ENCODE measurements at places on chromosomes 1 and 21.

DNA sequence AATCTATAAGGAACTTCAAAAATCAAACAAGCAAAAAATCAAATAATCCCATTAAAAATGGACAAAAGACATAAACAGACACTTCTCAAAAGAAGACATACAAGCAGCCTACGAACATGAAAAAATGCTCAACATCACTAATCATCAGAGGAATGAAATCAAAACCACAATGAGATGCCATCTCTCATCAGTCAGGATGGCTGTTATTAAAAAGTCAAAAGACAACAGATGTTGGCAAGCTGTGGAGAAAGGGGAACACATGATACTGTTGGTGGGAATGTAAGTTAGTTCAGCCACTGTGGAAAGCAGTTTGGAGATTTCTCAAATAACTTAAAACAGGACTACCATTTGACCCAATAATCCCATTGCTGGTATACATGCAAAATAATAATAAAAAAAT is 226.4 kb downstream of the S1PR1 start:
- no peak for DNase-seq

DNA sequence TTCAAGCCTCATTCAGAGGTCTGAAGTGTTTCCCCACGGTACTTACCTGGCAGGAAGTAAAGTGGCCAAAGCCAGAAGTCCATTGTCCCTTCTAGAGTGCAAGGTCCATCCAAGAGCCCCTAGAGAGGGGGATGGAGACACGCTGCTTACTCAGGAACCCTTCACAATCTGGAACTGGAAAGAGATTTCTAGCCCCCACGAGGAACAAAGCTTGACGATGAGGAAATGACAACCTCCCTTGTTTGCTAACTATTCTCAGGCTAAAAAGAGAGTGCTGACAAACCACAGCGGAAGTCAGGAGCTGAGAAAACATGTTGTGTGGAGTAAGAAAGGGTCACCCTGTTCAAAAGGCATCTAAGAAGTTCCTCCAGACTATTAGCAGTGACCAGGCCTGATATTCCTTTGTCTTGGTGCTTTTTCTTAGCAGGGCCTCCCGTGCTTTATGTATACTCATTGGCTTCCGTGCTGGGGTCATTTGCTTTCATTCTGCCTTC is at the start of gene FCMR:
Gene FCMR (minus strand): TSS at position 170 of the 494 bp plus-strand sequence. CDS start 87 bp downstream, at position 83.
- no peak for DNase-seq

- no peak for DNase-seq
Observed at GRCh38 chr1:182996816-182997215, 26.4 kb upstream of the LAMC1 start.

- DNase-seq = no peak
Observed at GRCh38 chr1:219666242-219666641, 53.3 kb upstream of the ZC3H11B start.

GRCh38 chr21:31878831-31879230 is 6.0 kb downstream of the HUNK start:
- no peak for DNase-seq

GRCh38 chr1:13820055-13820454 is 120.1 kb downstream of the PRDM2 start:
- no peak for DNase-seq

DNA sequence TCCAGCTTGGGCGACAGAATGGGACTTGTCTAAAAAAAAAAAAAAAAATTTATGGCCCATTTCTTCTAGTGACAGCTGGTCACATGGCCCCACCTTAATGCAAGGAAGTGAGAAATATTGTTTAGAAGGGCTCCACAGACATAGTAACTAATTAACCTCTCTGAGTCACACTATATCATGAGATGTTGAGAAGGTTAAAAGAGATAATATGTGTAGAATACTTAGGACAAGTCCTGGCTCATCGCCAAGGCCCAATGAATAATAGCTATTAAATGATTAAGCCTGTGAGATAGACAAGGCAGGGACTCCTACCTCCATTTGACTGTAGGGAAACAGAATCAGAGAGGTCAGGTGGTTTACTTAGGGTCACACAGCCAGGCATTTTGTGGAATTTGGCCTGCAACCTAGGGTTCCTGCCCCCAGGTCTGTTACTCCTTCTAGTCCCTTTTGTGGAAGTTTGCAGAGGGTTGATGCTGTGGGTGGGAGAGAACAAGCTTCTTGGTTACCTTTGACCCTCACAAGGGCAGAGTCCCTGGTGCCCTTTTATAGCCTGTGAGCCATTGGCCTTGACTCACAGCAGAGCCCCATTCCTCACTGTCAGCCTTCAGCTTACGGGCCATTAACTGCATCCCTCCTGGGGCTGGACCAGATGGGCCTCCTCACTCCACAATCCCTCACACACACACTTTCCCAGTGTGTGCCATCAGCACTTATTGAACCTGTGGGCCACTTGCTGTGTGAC is 48.5 kb downstream of the OPRD1 start:
- DNase-seq = no peak

GRCh38 chr1:31196685-31197084 is 43.0 kb downstream of the NKAIN1 start:
- no peak for DNase-seq

DNA sequence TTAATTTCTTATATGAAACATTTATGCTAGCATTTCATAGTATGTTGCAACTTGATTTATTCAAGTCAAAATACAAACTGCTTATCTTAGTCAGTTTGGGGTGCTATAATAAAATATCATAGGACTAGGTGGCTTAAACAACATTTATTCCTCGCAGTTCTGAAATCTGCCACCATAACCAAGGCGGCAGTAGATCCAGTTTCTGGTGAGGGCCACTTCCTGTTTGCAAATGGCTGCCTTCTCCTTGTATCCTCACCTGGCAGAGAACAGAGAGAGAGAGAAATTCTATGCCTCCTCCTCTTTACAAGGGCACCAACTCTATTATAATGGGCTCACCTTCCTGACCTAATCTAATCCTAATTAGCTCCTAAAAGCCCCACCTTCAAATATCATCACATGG is 76.1 kb upstream of the RGS2 start:
- no peak for DNase-seq

DNA sequence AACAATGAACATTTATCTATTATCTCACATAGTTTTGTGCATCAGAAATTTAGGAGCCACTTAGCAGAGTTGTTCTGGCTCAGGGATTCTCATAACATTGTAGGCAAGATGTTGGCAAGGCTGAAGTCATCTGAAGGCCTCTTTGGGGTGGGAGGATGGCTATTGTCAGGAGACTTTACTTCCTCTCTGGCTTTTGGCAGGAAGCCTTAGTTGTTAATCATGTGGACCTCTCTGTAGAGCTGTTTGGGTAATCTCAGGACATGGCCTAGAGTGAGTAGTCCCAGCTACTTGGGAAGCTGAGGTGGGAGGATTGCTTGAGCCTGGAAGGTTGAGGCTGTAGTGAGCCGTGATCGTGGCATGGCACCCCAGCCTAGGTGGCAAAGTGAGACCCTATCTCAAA is 40.2 kb downstream of the RASAL2 start:
- DNase-seq = no peak

- no peak for DNase-seq
Observed at GRCh38 chr1:40939320-40940059, 40.0 kb upstream of the CTPS1 start.

GRCh38 chr1:32894019-32894600 is 7.1 kb downstream of the TMEM54 start:
- no peak for DNase-seq

GRCh38 chr1:230879778-230880177 is 11.5 kb upstream of the C1orf198 start:
- DNase-seq = no peak

DNA sequence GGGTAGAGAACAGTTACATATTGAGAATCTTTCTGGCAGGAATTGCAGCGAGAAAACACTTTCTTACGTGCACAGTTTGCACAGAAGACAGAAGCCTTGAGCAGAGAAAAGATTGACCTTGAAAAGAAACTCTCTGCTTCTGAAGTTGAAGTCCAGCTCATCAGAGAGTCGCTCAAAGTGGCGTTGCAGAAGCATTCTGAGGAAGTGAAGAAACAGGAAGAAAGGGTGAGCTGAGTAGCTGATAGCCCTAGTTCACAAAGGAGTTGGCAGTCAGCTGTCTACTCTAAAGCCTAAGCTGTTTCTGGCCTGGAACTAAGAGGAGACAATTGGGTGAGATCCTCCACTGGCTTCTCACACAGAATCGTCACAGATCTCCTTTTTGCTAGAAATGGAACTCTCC is 20.3 kb upstream of the SH3BGRL3 start:
- DNase-seq = no peak

DNA sequence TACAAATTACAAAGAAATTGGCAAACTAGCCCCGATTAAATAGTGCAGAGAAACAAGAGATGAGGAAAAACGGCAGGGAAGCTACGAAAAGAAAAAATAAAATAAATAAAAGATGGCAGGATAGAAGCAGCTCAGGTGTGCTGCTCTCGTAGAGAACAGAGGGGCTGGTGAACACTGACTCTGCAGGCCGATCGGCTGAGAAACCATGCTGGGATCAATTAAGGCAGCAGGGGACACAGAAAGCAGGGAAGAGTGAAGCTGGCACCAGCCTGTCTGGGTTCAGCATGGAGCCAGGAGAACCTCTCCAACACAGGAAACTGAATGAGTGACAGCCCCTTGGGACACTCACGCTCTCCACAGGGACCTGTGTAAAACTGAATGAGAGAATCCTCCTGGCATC is 39.5 kb upstream of the TMPRSS15 start:
- no peak for DNase-seq

- no peak for DNase-seq
Observed at GRCh38 chr1:31643976-31644559, 608 bp downstream of the PEF1 start.

- DNase-seq = no peak
Observed at GRCh38 chr1:44045064-44045463, 13.8 kb upstream of the SLC6A9 start.

DNA sequence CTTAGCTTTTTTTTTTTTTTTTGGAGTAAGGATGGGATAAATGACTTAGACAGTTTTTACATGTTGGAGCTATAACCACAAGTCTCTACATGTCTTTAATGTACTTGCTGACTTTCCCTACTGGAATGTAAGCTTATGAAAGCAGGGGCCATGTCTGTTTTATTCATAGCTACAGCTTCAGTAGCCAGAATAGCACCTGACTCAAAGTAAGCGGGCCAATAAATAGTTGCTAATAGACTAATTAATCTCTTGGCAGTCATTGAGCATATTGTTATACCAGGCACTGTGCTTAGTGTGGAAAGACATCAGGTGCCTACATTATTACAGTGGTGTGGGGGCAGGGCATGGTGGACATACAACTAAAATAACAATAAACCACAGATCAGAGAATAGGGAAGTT is 84.4 kb upstream of the HOOK1 start:
- no peak for DNase-seq
